CD4-positive, alpha-beta T cell treated with Interleukin-12 subunit alpha and Interleukin-12 subunit beta, for 1 hour (primary cell): ENCODE measurements at places on chromosomes 1 and 21.

GRCh38 chr1:197464044-197464443, 196.0 kb downstream of the CRB1 start:
- DNase-seq = no peak

GRCh38 chr21:28154121-28154520, 838.6 kb downstream of the LTN1 start:
- DNase-seq = no peak

DNA sequence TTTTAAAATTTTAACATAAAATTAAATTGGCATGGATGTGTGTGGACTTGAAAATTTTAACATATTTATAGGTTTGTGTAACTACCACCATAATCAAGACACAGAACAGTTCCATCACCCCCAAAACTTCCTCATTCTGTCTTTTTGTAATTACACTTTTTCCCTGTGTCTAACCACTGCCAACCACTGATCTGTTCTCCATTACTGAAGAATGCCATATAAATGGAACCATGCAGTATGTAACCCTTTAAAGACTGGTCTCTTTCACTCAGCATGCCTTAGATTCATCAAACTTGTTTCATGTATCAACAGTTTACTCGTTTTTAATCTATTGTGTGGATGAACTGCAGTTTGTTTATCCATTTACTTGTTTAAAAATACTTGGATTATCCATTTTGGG, 13.0 kb upstream of the AHCYL1 start:
- DNase-seq = no peak

- DNase-seq = no peak
These were observed 261.7 kb downstream of the TM2D1 start for GRCh38 chr1:61463220-61463619.

DNA sequence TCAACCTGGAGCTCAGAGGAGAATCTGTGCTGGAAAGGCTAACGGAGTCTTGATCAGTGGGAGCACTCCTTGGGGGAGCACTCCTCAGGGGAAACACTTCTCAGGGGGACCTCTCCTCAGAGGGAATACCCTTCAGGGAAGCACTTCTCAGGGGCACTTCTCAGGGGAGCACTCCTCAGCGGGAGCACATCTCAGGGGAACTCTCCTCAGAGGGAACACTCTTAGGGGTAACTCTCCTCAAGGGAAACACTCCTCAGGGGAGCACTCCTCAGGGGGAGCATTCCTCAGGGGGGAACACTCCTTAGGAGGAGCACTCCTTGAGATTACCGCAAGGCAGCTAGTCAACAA, 41.2 kb downstream of the CD2 start:
- DNase-seq = no peak

- no peak for DNase-seq
These were observed 204.4 kb downstream of the SLC35F3 start for GRCh38 chr1:234108921-234109320.

- DNase-seq = no peak
These were observed 318 bp downstream of the ALDH4A1 start for GRCh38 chr1:18901952-18902522.

GRCh38 chr1:215140135-215140534, 57.6 kb downstream of the KCNK2 start:
- no peak for DNase-seq

- no peak for DNase-seq
These were observed 23.7 kb upstream of the LYPLAL1 start for GRCh38 chr1:219149953-219150352.

DNA sequence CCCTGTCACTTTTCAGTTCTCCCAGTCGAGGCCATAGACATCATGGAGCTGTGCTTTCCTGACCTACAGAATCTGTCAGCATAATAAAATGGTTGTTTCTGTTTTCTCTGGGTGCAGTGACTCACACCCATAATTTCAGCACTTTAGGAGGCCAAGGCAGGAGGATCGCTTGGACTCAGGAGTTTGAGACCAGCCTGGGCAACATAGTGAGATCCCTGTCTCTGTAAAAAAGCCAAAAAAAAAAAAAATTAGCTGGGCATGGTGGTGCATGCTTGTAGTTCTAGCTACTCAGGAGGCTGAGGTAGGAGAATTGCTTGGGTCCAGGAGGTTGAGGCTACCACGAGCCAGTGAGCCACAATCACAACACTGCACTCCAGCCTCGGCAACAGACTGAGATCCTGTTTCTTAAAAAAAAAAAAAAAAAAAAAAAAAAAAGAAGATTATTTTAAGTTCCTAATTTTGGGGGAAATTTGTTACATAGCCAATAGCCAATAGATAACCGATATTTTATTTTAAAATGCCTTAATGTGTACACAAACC, 196.2 kb downstream of the ADSS2 start:
- DNase-seq = no peak

- DNase-seq = no peak
These were observed 12.2 kb upstream of the STXBP3 start for GRCh38 chr1:108734171-108734865.

DNA sequence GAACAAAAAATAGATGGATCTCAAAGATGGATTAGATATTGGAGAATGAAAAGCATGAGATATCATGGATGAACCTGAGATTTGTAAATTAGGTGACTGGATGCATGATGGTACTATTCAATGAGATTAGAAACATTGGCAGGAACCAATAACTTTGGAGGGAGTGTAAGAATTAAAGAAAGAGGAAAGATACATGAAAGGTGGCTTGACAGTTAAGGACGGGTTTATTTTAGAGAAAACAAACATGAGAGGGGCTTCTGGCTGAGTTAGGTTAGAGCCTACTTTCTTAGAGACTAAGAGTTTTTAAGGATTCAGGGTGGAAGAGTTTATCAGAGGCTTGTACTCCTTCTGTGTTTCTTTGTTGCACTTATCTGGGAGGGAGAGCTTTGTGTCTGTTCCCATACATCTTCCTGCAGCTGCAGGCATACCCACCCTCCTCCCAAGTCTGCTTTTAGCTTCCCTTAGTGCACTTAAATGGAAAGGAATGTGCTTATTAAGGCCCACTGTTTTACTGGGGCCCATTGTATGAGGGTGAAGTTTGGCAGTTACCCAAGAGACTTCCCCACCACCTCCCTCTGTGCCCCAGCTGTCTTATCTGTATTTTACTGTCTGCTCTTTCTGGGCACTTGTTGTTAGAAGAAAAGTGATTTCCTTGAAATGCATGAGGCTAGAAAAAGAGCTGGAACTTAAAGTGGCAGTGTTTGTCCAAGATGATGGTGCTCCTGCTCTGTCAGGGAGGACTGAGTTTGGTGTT, 26.1 kb upstream of the CR2 start:
- DNase-seq = no peak

- DNase-seq = no peak
These were observed 144.4 kb upstream of the ETS2 start for GRCh38 chr21:38661197-38661871.
